ENCODE measurements at places on chromosomes 3 and 15.

DNA sequence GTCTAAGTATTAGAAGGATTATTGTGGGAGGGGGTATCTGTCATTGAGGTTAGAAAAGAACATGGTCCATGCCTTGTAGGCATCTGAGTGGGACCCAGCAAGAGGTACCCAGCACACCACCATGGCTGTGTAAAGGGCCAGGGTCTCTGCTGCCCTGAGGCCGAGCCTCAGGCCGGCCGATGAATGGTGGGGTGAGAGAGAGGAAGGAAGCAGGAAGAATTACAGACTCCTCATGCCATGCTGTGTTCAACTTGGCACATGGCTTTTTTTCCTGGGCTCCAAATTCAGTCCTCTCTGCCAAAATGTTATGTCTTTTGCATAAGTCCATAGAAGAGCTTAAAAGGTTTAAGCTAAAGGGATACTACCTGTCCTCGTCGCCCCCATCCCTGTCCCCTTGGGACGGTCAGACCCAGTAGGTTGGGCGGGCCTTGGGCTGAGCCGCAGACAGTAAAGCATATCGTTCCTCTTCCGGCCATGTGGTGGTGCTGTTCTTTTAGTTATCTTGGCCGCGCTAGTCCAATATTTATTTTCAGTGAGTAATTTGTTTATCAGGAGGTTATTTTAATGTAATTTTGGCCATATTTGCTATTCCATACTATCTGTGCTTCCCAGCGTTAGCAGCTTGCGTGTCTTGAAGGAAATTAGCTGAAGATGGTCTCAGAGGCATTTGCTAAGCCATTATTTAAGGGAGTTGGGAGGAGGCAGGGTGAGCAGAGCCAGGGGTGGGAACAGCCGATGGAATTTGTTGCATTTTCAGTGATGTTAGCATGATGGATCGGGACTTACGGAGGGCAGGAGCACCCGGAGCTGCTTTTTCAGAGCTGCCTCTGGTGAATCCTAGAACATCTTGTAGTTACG is 152.4 kb downstream of the AGBL1 start:
- DNase-seq: no peak

GRCh38 chr3:39573392-39573791 is 105.9 kb downstream of the MOBP start:
- no peak for DNase-seq

GRCh38 chr15:68224546-68225250 is 4.8 kb downstream of the CLN6 start:
- no peak for DNase-seq

DNA sequence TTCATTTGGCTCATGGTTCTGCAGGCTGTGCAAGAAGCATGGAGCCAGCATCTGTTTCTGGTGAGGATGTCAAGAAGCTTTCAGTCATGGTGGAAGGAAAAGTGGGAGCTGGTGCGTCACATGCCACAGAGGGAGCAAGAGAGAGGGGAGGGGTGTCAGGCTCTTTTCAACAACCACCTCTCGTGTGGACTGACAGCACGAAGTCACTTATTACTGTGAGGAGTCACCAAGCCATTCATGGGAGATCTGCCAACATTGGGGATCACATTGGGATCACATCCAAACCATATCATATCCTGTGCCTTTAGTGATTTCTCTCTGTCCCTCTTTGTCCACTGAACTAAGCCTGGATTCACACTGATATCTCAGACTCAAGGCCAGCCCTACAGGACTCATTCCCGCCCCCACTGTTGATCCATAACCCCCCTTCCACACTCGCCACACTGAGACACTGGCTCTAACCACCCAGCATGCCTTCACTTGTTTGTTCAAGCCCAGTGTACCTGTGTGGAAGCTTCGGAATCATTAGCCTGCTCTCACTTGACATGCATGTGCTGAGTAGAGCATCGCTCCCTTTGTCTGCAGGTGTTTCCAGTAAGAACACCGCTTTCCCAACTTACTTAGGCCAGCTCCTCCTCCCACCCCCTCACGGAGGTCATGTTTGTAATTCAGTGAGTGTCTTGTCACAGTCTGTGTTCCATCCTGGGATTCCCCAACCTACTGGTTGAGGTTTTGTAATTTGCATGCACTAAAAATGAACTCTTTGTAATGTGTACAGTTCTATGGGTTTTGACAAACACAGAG is 132.2 kb downstream of the KLF13 start:
- no peak for DNase-seq

DNA sequence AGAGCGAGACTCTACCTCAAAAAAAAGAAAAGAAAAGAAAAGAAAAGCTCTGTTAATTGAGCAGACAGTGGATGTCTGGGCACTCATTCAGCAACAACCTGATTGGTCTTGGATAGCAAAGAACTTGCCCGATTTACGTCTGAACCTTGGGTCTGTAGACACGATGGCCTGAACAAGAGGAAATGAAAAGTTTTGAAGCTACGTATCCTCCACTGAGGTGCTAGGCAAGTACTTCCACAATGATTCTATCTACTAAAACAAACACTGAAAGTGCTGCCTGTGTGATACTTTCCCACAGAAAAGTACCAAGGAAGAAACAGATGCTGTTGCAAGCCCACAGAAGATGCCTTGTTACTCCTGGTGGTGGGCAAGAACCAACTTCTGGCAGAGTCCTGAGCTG is 21.8 kb upstream of the MUSTN1 start:
- DNase-seq: no peak

GRCh38 chr15:68528626-68529290 is 50.0 kb upstream of the CORO2B start:
- no peak for DNase-seq

- no peak for DNase-seq
These were observed 123.2 kb upstream of the FEZF2 start for GRCh38 chr3:62496503-62496902.

DNA sequence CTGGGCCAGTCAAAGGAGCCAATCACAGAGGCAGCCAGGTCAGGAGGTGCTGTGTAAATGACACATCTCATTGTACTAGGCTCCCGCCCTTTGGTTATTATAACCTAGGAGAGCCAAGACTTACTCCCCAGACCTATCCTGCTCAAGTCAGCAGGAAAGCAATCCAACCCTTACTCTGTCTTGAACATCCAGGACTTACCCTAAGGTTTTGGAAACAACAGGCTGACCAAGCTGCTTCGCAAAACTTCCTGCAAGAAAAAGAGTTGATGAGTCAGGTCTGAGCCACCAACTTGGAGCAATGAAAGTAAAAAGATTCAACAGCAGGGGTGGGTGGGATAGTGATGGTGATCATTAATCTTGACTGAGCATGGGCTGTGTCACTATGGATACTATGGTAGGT is 144.4 kb downstream of the MYLK start:
- no peak for DNase-seq

GRCh38 chr3:105613120-105613519 is 246.4 kb downstream of the ALCAM start:
- no peak for DNase-seq

DNA sequence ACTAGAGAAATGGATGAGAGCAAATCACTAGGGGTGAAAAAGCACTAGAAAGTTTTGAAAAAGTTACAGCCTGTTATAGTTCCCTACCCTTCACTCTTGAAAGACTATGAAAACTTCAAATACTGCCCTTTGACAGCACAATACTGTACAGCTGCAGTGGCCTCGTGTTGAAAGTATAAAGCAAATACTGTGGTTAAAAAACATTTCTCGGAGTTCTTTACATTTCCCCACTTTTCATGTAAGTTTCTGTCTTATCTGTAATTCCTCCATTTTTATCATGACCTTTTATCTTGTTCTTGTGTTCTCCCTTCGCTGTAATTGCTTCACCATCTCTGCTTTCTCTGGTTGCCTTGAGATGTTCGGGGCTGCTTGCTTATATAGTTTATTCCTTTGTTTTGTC is 423.8 kb upstream of the CFAP20DC start:
- no peak for DNase-seq

Measured in stimulated activated CD4-positive, alpha-beta T cell treated with anti-CD3 and anti-CD28 coated beads, TNF-alpha, amount 100 ng/mL, for 48 hours (primary cell).